Sciatic nerve (tissue), 2 donors: ENCODE measurements at places on chromosomes 5 and 9.

DNA sequence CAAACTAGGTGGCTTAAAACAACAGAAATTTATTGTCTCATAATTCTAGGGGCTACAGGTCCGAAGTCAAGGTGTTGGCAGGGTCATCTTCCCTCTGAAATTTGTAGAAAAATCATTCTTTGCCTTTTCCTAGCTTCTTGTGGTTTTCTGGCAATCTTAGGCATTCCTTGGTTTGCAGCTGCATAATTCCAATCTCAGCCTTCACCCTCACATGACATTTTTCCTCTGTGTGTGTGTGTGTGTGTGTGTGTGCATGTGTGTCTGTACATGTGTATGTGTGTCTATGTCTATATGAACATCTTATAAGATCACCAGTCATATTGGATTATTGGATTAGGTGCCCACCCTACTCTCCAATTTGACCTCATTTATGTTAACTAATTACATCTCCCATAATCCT lies 330.6 kb downstream of the CHSY3 start:
- DNase-seq: no peak

GRCh38 chr5:151695464-151695863 lies 8.7 kb upstream of the SPARC start:
- DNase-seq: peak; percentile 9

DNA sequence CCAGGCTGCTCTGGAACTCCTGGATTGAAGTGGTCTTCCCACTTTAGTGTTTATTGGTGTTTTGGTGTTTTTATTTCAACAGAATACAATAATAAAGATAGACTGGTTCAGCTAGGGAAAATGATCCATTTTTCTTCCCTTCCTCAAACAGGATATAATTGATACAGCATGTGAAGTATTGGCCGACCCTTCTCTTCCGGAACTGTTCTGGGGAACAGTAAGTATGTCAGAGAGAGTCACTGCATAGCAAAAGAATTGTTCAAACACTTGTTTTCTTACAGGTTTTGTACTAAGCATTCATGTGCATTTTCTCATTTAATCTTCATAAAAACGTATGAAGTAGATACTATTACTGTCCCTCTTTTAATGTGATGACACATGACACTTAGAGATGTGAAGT lies 31.6 kb downstream of the NUP188 start:
- DNase-seq: no peak

- no peak for DNase-seq
These were observed 111.8 kb downstream of the INIP start for GRCh38 chr9:112605963-112606699.

- DNase-seq: no peak
These were observed 24.6 kb downstream of the SPARC start for GRCh38 chr5:151661968-151662732.

DNA sequence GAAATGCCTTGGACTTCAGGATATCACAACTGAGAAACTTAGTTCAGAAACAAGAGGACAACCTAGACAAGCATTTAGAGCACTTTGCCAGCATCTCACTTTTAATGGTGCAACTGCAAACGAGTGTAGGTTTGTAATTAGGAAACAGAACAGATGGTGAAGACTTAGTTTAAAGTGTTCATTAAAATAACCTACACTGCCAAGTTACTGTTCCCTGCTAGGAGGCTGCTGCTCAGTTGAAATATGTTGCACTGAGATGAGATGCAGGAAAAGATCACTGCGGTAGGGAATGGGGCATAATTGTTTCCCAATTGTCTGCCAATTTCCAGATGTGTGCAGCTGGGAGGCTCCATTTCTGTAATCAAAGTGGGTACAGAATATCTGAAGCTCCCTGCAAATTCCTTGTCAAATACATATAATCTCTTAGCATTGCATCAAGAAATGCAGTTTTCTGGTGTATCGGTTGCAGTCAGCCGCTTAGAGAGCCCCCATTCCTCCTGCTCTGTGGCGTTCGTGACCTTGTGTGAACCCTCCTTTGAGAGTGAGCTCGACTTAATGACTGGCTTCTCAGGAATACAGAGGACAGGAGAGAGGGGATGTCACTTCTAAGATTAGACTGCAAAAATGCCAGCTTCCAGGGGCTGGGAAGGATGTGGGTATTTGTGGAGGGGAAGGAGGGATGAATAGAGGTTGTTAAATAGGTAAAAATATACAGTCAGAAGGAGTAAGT lies 448.9 kb downstream of the MED10 start:
- DNase-seq: no peak

DNA sequence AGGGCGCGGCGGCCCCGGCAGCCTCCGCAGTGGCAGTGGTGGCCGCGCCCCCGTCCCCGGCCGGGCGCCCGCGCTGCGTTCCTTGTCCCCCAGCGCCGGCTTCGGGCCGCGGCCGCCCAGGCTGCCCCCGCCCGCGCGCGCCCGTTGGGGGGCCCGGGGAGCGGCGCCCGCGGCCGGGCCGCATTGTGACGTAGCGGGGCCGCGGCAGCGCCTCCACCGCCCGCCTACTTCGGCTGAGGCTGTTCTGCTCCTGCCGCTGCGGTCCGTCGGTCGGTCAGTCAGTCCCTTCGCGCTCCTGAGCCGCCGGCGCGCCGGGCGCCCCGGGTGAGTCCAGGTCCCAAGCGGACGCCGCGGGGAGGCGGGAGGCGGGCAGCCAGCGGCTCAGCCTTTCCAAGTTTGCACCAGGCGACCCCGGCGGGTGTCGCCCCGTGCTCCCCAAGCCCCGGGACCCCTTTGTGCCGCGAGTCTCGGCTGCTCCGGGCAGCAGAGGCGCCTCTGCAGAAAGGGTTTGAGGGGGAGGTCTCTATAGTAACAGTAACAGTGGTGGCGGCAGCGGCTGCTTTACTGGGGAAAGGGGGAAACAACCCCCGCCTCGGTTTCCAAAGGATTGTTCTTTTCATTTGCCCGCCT lies at the start of gene SNCAIP:
TSS of gene SNCAIP (plus strand) at position 277 of the 630 bp plus-strand sequence. CDS start 78,898 bp downstream, outside the sequence.
- DNase-seq: peak; percentile 62

GRCh38 chr9:109213285-109214121 lies 46.5 kb upstream of the FRRS1L start:
- no peak for DNase-seq

- no peak for DNase-seq
These were observed 13.7 kb upstream of the FAM120AOS start for GRCh38 chr9:93467062-93467416.

GRCh38 chr5:138212828-138213160 lies 329 bp downstream of the CDC23 start:
- DNase-seq: no peak

GRCh38 chr5:61617039-61617438 lies 285.0 kb downstream of the ZSWIM6 start:
- DNase-seq: no peak

- no peak for DNase-seq
These were observed 11.8 kb downstream of the ELL2 start for GRCh38 chr5:95949810-95950209.

GRCh38 chr9:107239474-107239873 lies 43.6 kb upstream of the RAD23B start:
- no peak for DNase-seq

DNA sequence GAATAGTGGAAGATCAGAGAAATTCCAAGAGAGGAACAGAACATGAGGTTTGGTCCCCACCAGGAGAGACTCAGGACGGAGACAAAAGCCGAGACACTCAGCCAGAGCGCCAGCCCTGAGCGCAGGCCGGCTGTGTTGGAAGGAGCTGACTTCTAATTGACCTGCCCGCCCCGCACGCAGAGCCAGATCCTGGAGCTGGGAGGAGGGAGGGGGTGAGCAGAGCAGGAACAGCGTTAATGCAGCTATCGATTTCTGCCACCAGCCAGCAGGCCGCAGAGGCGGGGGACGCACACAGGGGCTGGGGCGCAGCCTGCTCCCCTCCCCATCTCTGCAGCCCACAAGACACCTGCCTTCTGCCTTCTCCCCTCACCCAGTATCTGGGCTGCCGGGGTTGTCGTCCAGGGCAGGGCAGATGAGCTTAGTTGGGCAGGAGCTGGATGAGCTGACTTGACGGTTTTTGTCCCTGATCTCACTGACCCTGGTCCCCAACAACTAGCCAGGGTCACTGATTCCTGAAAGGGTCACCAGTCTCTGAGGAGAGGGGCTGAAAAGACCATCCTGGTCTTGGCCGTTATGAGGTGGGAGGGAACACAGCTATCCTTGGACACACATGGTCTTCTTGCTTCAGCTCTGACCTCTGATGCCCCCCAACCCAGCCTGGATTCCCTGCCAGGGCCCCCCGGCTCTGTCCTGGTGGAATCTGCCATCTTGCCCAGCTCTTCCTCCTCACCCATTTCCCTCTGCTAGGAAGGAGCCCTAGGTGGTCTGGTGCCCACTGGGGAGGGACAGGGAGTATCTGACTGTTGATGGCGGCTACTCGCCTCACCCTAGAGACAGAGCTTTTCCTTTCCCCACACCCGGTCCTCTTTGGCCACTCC lies 29.8 kb downstream of the CXXC5 start:
- DNase-seq: no peak

DNA sequence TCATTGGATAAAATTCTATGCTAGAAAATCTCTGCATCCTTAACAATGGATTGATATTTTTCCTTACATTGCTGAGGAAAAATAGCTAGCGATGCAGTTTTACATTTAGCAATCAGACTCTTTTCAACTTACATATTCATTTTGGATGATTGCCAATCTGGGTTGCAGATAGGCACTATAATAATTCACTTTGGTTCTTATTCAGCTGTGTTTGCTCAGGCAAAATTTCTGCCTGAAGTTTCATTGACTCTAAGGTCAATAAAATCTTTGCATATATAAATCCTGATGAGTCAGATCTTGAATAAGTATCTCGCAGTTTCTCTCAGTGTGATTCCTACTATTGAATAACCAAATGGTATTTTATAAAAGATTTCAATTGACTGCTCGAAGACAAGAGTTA lies 1105.8 kb downstream of the CDH18 start:
- DNase-seq: no peak

- DNase-seq: no peak
These were observed 245.0 kb upstream of the ACTBL2 start for GRCh38 chr5:57727591-57727990.

GRCh38 chr5:38650946-38651345 lies 94.5 kb upstream of the LIFR start:
- no peak for DNase-seq

- no peak for DNase-seq
These were observed 97.4 kb upstream of the ALDH1A1 start for GRCh38 chr9:73050065-73050816.

- DNase-seq: no peak
These were observed 36.6 kb downstream of the FAM114A2 start for GRCh38 chr5:154002093-154002492.

DNA sequence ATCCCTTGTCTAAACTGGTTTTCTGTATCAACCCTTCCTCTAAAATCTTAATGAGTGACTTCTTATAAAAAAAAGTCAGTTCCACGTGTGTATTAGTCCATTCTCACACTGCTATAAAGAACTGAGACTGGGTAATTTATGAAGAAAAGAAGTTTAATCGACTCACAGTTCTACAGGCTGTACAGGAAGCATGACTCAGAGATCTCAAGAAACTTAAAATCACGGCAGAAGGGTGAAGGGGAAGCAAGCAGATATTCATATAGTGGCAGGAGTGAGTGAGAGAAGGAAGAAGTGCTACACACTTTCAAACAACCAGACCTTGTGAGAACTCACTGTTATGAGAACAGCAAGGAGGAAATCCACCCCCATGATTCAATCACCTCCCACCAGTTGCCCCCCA lies 307.8 kb upstream of the ARRDC3 start:
- DNase-seq: no peak

DNA sequence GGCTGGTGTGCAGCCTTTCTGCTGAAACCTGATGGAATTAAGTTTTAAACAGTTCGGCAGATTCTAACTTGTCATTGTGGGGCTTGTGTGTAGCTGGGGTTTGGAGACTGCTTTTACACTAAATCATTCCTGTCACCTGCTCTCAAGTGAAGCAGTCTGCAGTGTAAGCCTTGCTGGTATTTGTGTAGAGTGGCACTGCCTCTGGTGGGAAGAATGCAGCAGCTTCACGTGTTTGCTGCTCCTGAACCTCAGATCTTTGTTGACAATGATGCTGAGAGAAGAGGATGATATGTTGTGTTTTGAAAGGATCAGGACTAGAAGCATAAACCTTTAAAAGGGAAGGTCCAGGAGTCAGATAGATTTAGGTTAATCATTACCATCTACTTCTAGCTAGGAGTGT lies 88.1 kb downstream of the KDM4C start:
- DNase-seq: no peak

DNA sequence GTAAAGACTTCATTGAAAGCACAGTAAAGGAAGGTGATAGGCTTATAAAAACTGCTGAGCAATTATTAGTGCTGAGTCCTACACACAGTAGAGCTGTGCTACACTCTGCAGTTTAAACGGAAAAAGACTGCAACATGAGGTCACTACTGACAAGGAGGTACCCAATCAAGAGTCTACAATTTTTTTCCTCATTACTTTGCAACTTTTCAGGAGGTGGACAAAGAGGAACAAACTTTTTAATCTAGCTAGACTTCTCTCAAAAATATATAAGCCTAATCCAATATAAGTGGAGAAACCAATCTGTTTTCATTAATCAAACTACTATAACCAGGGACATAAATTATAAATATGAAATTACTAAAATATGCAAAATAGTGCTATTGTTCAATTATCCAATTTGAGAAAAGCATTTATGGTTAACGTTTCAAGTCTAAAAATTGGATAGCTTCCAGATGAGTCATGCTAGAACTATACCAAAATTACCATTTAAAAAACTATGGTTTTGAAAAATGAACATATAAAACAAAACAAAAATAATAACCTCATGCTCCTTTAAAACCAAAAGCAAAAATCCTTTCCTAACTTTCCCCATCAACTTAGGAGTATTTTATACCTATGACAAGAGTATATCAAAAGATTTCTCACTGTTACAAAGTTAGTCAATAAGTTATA lies 37.7 kb downstream of the FAM13B start:
- DNase-seq: no peak

DNA sequence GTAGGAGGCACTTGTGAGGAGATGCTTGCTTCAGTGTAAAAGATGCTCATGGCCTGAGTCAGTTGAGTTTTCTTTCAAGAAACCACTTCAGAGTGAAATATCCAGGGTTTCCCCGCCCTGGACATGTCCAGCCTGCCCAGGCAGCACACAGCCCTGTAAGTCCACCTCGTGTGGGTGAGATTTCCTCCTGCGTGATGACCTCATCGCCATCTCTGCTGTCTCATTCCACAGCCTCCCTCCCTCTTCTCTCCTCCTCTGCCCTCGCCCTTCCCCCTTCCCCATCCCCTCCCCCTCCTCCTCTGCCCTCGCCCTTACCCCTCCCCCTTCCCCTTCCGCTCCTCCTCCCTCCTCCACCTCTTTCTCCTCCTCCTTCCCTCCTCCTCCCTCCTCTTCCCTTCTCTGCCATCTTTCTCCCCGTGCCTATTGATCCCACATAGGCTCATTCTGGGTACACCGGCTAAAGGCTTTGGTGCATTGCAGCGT lies 34.0 kb upstream of the NCS1 start:
- peak; percentile 69 for DNase-seq

- no peak for DNase-seq
These were observed 7.2 kb downstream of the INSL6 start for GRCh38 chr9:5178126-5178805.

GRCh38 chr9:28155067-28155466 lies 581.8 kb upstream of the C9orf72 start:
- no peak for DNase-seq

GRCh38 chr9:133759146-133759900 lies 21.2 kb upstream of the SARDH start:
- DNase-seq: peak; percentile 85
